Left lobe of liver (tissue), 2 donors: ENCODE measurements at places on chromosomes 3 and 15. TPM values are rescaled to one million over a fixed set of nuclear protein-coding genes. Genes with fewer than 3 reads are reported as not detected.

LAMB2 gene
- total RNA-seq, result 172 TPM

TMEM39A gene
- total RNA-seq, result 23.4 TPM

PLD1 gene
- 15.2 TPM for total RNA-seq

CD200R1 gene
- total RNA-seq, result 0.38 TPM

SLC22A14 gene
- not detected for total RNA-seq

RASGRF1 gene
- total RNA-seq, result not detected

ECE2 gene
- not detected for total RNA-seq

CGNL1 gene
- total RNA-seq, result 42.9 TPM

SLC7A14 gene
- total RNA-seq, result 0.10 TPM

RAD54L2 gene
- total RNA-seq, result 22.7 TPM

CNTN3 gene
- 5.7 TPM for total RNA-seq

PLXNA1 gene
- 3.4 TPM for total RNA-seq

RTP1 gene
- not detected for total RNA-seq

CHAC1 gene
- 1.1 TPM for total RNA-seq

MYH15 gene
- total RNA-seq, result 0.03 TPM

DUOXA2 gene
- total RNA-seq, result not detected

UROC1 gene
- total RNA-seq, result 112 TPM

KIF7 gene
- total RNA-seq, result 1.1 TPM
